ENCODE measurements at places on chromosomes 6 and 20.
A peak's percentile ranks its signal among the peaks of the same experiment; 100 is the strongest.

DNA sequence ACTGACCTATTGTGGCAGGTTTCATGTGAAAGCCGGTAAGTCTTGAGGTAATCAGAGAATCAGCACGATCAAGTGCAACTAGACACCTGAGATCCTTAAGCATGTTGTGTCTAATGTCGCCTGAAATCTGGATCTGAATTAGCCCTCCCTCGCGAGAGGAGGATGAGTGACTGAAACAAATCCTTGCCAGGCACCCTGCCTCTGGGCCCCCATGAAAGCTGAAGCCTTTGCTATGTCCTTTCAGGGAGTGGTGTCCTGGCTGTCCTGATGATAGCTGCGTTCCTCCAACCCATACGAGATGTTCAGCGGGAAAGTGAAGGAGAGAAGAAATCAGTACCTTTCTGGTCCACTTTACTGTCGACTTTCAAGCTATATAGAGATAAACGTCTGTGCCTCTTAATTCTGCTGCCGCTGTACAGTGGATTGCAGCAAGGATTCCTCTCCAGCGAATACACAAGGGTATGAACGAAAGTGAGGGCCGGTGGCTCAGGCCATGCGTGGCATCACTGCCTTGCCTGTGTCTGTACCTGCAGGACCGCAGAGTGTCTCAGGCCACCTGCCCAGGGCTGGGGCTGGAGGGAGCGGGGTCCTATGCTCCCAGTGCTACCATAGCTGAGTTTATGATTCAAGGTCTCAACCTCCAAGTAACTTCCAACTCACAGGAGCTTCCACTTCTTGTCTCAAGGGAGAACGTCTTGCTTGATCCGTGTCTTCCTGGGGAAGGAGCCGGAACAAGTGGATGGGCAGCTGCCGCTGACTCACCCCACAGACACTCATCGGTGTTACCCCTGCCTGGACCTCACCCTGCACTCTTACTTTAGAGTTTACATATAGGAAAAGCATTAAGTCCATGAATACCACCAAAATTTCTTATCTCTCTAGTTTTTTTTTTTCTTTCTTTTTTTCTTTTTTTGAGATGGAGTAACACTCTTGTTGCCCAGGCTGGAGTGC, 12.8 kb downstream of the UNC93A start:
- no peak for DNase-seq

- DNase-seq: no peak
Measured at GRCh38 chr6:39488255-39488879, 165.9 kb upstream of the KCNK16 start.

GRCh38 chr6:117933471-117933870, 26.4 kb downstream of the SLC35F1 start:
- DNase-seq: no peak

DNA sequence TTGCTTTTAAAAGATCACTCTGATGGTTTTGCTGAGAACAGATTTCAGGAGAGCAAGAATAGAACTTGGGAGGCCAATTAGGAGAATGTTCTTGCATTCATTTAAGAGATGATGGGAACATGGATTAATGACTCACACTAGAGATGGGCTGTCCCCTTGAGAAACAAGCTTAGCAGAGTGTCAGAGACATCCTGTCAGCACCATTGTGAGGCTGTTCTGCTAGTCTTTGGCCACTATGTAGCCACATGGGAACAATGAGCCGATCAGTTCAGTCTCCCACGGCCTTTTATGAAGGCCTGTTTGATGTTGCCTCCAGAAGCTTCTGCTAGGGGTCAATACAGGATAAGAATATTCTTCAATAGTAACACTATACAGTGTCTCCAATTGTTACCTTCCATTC, 113.0 kb upstream of the EYA4 start:
- DNase-seq: no peak

DNA sequence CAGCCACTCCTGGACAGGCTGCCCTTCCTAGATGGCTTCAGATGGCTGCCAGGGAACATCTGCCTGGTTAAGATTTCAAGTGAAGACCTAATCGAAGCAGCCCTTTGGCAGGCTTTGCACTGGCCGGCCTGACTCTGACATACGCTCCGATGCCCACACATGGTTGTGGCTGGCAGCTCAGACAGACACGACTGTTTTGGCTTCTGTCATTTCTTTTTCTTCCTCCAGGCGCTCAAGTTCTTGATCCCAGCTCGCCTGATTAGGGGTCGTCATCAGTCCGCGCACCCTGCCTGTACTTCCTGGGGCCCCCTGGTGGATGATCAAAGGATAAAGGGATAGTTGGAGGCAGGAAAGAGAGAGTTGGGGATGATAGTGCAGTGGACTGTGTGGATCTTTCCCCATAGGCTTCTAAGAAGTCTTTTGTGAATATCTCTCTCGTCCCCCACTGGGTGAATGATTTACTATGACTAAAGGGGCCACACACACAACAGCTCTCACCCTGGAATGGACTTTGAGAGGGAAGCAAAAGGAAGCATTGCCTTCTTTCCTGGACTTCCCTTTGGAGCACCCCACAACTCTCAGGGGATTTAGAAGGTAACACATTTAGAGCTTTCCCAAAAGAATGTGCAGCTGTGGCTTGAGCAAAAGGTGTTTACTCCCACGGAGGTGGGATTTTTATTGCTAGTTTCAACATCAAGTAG, 21.4 kb upstream of the TRAM2 start:
- peak; percentile 41 for DNase-seq

DNA sequence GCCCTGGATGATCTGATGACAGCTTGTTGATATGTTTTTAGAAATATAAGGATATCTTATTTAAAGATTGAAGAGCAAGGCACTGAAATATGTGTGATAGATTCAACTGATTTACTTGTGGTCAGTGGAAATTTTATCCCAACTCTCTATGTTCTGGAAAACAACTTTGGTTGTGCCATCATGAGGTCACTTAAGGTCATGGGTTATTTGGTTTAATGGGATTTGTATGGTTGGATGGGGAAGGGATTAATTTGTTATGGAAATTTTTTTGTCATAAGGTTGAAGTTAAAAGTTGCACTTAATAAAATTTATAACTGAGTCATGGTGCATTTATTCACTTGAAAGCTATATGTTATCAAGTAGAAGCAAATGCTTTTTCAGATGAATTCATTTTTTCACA, 214.3 kb upstream of the LAMP5 start:
- DNase-seq: no peak

GRCh38 chr6:152004896-152005295, 197.4 kb downstream of the ESR1 start:
- no peak for DNase-seq

- no peak for DNase-seq
Measured at GRCh38 chr6:127383988-127384387, 40.6 kb upstream of the ECHDC1 start.

DNA sequence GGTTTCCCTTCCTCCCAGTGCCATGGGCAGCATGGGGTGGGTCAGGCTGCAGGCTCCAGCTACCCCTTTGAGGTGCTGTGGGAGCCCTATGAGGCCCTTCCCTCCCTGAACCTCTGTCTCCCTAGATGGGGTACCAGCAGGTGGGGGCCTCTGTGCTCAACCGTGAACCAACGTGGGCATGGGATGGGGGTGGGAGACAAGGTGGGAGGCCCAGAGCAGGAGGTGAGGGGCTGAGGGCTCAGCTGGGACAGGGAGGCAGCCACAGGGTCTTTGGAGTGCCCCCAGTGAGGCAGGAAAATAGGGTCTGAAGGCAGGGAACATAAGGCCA, 33.3 kb downstream of the SUN5 start:
- DNase-seq: no peak

DNA sequence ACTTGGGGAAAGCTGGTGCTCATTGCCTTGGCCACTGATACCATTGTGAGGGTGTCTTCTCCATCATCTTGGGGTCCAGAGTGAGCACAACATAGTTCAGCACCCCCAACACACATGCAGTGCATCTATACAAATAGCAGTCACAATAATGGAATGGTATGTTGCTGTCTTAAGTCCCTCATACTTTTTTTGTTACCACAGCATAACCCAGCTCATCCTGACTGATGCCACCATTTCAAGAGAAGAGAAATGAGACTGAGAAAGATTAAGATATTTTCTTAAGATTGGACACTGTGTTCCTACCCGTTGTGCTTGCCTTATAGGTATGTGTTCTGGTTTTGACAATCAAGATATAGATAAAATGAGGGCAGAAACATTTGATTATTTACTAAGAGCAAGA, 15.6 kb downstream of the CST4 start:
- DNase-seq: no peak

DNA sequence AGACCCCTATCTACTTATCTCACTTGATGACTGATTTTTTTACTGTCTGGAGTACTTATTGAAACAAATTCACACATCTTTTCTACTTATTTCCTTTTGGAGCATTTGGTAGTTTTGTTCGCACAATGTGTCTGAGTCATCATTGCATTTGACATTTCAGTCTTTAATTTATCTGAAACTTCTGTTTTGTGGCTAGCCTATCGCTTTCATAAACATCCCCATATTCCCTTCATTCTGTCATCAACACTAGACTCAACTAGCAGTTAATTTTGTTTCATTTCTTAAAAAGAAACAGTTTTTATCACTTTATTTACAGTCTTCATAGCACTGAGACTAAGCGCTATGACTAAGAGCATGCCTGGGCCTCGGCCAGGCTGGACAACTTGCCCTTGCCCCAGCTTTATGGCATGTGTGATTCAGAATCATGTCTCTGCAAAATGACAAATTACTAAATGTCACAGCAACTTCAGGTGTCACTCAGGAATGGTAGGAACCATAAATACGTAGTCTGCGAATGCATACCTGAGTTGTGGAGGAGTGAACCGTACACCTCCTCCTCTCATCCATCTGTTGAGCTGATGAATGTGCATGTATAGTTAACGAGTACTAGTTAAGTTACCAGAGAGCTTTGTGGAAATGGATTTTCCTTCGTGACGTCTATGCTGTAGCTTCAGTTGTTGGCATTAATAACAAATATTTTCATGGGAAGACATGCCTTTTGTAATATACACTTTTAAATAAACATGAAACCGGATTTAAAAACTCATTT, 16.2 kb downstream of the L3MBTL3 start:
- no peak for DNase-seq

DNA sequence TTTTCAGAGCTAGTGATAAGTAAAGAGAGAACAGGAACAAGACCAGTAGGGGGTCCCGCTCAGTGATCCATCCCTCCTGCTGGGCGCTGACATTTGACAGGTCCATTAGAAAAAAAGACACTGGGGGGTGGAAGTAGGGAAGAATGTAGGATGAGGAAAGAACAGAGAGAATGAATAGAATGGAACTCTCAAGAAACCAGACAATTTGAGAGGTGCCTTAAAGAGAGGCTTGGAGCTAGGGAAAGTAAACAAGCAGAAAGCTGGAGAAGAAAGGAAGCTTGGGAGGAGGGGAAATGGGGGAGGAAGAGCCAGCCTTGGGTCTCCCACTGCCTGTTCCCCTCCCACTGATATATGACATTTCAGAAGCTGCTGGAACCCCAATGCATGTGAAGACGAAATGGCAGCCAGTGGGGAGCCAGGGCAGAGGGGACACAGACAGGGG, 8.4 kb downstream of the GABBR1 start:
- DNase-seq: no peak

GRCh38 chr20:24771542-24772061, 177.5 kb upstream of the CST7 start:
- DNase-seq: no peak

GRCh38 chr6:41677124-41677921, 39.1 kb downstream of the MDFI start:
- DNase-seq: no peak

DNA sequence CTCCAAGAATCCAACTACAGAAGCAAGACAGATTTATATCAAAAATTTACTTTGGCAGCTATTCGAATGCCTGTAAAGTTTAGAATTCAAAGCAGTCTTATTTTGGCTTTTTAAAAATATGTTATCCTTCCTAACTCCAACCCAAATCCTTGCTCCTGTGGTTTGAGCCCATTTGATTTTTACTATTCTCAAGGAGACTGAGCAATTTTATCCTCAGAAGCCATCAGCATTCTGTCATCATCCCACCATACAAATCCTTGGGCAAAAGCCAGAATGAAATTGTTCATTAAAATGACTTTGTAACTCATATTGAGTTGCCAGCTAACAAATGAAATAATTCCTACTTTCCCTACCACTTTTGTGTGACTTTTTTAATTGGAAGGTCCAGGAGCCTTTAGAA, 392.8 kb downstream of the ADGRB3 start:
- no peak for DNase-seq

- DNase-seq: no peak
Measured at GRCh38 chr6:57242505-57242904, 20.4 kb upstream of the RAB23 start.

- DNase-seq: no peak
Measured at GRCh38 chr20:6892724-6893123, 125.2 kb downstream of the BMP2 start.

GRCh38 chr6:41643899-41644269, 5.6 kb downstream of the MDFI start:
- DNase-seq: no peak

DNA sequence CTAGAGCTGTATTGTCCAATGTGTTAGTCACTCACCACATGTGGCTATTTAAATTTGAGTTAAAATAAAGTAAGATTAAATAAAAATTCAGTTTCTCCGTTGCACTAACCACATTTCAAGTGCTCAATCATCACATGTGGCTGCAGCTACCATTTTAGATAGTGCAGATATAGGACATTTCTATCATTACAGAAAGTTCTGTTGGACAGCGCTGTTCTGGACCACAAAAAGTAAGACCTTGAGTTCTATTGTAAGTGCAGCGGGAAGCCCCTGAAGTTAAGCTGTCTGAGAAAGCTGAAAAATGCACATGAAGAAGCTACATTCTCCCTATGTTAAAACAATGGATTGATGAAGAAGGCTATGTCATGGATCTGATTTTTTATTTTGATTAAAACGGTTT, 1.1 kb downstream of the ORC3 start:
- no peak for DNase-seq

DNA sequence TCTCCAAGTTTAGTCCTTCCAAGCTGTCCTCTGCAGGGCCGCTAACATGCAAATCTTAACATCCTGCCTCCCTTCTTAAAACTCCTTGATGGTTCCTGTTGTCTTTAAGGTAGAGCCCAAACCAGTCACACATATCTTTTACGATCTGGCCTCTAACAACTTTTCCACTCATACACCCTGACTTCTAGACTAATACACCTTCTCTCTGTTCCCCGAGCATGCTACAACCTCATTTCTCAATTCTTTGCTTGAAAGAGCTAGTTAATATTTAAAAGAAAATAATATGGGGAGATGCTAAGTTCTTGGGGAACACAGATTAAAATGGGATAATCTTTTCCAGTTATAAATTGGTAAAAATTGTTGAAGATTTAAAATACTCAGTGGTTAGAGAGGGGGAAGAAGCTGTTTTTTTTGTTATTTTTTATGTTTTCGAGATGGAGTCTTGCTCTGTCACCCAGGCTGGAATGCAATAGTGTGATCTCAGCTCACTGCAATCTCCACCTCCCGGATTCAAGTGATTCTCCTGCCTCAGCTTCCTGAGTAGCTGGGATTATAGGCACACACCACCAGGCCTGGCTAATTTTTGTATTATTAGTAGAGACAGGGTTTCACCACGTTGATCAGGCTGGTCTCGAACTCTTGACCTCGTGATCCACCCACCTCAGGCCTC, 250.7 kb downstream of the MAFB start:
- no peak for DNase-seq
